Cardiac septum (tissue), 1 donor: ENCODE measurements at places on chromosomes 4 and X.

GRCh38 chrX:118968031-118968430 is 6.4 kb upstream of the LONRF3 start:
- DNase-seq: no peak

DNA sequence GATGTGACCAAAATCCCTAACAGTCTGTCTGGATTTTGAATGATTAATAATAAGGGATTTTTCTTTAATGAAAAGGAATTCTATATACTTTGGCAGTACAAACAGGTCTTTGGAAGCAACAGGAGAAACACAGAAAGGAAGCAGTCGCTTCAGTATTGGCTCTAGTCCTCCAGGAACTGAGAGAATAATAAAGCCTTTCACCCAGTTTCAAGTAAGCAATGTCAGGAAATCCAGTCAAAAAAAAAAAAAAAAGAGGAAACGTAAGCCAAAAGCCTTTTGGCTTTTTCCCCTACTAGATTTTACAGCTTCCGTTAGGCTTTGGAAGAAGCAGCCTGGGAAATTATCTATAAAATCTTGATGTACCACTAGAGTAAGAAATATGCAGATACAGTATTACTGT is 61.7 kb upstream of the HDAC8 start:
- no peak for DNase-seq

GRCh38 chr4:173293663-173294062 is 40.5 kb downstream of the HMGB2 start:
- no peak for DNase-seq

DNA sequence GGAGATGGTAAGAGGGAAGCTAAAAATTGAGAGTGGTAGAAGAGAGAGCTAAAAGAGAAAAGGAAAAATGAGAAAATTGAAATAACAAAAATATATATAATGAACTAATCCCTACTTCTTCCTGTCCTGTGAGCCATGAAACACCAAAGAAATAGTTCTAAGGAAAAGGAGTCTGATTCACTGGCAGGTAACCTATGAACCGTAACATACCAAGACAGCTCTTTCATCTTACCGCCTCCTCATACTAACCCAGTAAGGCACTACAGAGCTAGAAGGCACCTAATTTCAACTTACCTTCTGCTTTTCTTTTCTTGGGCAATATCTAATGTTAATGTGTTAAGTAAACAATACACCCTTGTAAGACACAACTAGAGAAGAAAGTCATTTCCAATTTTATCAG is 297.7 kb upstream of the DIAPH2 start:
- DNase-seq: no peak

GRCh38 chrX:124818033-124818432 is 471.7 kb downstream of the SH2D1A start:
- DNase-seq: no peak

DNA sequence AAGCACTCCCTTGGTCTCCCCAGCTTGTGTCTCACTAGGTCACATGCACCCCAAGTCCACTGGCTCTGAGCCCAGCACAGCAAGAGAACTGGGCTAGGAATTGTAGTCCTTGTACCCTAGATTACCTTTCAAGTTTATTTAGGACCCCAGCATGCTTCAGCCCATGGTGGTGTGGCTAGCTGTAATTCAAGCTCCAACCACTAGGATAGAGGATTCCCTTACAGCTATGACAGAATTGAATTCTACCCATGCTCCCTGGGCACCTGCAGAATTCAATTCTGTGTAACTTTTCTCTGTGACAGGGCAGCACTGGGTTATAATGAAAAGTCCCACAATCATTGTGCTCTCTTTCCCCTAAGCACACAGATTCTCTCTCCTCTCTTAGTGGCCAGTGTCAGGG is 253.8 kb upstream of the DMD start:
- no peak for DNase-seq

DNA sequence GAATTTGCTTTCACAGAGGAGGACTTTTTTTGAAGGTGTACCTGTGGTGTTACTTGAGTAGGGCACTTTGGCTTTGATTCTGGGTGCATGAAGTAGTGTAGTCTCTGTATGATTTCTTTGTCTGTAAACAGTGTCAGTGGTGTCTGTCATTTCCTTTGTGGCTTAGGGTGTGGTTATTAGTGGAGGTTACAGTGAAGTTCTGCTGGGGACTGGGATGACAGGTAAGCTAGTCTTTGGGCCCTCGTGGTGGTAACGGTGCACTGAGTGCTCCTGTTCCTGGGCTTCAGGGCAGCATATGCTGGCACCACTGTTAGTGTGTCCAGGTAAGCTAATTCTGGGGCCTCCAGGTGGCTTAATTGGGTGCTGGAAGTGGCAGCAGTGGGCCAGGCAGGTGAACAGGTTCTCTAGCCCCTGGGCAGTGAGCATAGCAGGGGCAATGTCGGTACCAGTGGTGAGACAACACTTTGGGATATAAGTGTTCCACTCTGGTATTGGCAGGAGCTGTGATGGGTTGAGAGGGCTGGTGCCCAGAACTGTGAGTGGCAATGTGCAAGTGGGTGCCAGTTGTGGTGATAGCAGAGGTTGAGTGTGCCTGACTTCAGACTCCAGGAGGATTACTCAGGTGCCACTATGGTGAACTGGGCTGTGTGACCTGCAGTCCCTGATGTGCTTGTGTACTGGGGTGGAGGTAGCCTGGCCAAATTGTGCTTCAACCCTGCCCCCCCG is 26.0 kb upstream of the VSIG1 start:
- DNase-seq: no peak

DNA sequence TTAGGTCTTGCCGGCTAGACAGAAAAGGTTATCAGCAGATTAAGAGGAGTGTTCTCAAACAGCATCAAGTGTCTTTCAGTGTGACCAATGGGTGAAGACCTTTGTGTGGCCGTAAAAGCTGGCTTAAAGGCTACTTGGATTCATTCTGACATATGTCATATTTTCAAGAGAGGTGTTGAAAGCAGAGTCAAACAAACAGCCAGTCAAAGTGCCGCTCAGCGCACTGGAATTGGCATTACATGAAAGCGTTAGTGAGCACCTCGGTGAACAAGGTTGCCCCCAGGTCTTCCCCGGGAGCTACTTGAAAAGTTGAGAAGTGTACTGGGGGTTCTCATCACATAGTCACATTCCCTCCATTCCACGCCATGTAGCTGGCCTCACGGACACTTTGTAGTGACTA is 148.9 kb downstream of the SOX3 start:
- no peak for DNase-seq

DNA sequence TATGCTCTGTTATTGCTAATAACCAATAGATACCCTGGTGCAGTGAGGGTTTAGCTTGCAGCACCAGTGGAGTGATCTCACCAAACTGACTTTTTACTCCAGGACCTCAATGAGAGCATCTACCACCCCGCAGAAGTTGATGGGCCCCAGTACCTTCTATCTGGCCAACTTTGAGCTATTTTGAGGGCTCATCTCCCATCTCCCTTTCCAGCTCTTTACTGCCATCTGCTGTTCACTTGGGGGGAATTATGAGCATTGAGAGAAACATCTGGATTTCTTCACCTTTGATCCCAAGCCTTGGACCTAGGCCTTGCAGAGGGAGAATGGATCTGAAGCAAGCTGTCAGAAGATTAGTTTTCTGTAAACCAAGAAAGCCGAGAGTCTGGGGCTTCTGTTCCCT is 143.6 kb downstream of the TMEM164 start:
- DNase-seq: no peak

DNA sequence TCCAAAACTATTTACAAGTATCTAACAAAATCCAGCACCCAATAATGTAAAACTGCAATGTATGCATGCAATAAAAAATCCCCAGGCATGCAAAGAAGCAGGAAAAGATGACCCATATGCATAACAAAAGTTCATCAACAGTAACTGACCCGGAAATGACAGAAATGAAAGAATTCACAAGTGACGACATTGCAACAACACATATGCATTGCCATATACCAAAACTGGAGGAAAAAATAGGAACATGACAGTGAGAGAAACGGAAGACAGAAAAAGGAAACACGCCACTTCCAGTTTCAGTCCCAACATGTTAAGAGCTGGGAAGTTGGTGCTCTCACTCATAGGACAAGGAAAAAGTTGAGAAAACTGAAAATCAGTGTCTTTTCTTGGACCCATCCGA is 154.6 kb downstream of the EVC2 start:
- DNase-seq: no peak

GRCh38 chr4:145580906-145581305 is 38.3 kb upstream of the MMAA start:
- DNase-seq: no peak

DNA sequence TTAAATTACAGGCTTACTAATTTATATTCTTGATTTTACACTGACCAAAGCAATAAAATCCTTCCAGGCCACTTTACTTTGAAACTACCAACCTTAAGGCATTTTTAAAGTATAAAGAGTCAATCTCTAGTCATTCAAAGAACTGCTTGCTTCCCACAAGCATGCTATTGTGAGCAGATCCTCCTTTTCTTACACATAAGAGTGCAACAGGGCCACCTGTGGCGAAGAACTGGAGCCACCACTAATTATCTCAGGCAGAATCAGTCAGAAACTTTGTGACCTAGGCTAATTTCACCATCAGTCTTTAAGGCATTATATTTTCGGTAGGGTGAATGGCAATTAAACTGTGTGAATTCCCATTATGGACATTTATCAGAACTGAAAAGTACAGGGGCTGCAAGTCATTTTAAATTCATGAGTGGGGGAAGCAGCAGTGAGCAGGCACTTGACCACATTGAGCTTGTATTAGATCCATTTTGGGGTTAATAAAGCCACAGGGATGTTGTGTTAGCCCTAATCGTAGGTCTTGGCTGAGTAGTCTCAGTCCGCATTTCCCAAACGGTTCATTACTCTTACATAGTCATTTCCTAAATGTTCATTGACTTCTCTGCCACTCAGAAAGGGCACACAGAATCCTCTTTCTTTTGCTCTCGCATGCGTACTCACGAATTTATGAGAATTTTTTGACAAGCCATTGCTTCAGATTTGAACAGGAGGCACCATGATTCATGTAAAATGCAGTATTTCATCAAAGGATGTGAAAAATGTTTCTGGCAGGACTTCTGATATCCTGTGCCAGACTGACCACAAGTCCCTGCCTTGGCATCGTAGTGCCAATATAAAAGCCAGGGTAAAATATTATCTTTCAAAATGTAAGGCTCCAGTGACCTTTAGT is 39.8 kb downstream of the NPY2R start:
- DNase-seq: no peak

- DNase-seq: no peak
Observed at GRCh38 chr4:90603540-90603939, 476.3 kb downstream of the CCSER1 start.

- no peak for DNase-seq
Observed at GRCh38 chr4:79917246-79917645, 155.8 kb downstream of the ANTXR2 start.

- DNase-seq: no peak
Observed at GRCh38 chrX:15158350-15158735, 111.5 kb downstream of the ASB9 start.

- DNase-seq: no peak
Observed at GRCh38 chr4:48692897-48693296, 87.2 kb downstream of the FRYL start.

- no peak for DNase-seq
Observed at GRCh38 chr4:68906780-68907137, 44.8 kb downstream of the UGT2A3 start.

DNA sequence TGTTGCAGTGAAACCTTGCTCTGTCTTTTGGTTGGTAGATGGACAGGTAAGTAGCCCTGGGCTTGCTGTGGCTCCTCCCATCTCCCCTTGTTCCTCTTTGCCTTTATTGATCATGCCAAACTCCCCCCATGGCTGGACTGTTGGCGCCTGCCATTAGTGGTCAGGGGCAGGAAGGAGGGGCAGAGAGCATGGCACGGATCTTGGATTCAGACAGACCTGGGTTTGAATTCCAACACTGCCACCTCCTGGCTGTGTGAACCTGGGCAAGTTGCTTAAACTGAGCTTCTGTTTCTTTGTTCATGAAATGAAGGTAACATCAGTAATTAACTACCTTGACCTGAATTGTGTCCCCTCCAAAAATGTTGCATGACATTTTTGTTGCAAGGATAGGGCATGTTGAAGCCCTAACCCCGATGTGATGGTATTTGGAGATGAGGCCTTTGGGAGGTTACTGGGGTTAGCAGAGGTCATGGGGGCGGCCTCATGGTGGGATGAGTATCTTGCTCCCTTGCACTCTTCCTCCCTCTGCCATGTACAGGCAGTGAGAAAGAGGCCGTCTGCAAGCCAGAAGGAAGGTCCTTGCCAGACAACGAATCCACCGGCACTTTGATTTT is 6.0 kb downstream of the SLC2A9 start:
- peak; percentile 73 for DNase-seq

DNA sequence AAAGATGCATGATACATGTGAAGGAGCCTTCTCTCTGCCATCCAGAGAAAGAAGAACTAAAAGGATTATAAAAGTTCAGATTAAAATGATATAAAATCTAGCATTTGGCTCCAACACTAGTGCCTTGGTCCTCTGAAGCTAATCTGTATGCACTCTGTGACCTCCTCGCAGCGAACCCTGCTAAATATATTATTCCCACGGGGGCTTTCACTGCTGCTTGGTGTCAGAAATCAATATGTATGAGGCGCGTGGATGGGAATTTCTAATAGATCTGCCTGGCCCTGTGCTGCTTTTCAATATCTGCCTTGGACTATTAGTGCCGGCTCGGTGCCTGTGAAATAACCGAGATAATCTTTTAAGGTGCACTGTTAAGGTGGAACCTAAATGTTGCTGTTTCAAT is 69.7 kb downstream of the CXXC4 start:
- no peak for DNase-seq

- no peak for DNase-seq
Observed at GRCh38 chr4:140642674-140643437, 74.1 kb upstream of the UCP1 start.

GRCh38 chr4:66791686-66792085 is 753.6 kb downstream of the CENPC start:
- no peak for DNase-seq

- no peak for DNase-seq
Observed at GRCh38 chr4:57136281-57136680, 26.1 kb upstream of the IGFBP7 start.

DNA sequence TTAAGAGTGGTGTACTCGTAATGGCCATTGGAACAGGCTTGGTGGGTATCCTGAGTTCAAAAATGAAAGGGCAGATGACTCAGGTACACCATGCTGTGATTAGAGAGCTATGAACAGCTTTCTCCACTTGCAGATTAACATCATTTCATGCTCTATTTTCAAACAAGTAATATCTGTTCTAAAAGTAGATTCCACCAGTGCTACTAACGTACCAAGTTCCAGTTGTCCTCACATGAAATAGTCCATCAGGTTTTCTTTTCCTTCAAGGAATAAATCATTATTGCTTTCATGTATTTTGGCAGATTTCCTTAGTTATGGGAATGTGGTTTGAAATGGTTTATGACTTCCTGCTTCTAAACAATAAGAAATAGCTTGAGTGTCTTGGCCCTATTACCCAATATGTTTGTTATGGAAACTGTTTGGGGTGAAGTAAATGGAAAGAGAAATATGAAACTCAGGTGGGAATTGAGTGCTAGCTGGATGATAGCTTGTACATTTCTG is 49.9 kb downstream of the PCDH7 start:
- no peak for DNase-seq

GRCh38 chrX:41971346-41971745 is 48.0 kb upstream of the CASK start:
- no peak for DNase-seq
